ENCODE measurements at places on chromosomes 1 and 21.

- DNase-seq, result no peak
These were observed 9.8 kb downstream of the PAX7 start for GRCh38 chr1:18640228-18641004.

DNA sequence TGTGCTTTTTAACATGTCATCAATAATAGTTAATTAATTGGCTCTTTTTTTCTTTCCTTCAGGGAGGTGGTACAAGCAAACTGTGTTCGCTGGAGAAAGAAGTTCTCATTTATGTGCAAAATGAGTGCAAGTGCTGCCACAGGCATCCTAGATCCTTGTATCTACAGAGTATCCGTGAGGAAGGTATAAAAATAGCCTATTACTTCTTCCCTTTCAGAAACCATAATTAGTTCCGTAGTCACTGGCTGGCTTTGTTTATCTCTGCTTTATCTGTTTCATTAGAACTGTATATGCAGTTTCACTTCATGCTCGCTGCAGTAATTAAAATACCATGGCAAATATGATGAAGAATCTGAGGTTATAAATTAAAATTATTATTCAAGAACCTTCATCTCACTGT is 40.6 kb downstream of the EEIG2 start:
- DNase-seq, result no peak

DNA sequence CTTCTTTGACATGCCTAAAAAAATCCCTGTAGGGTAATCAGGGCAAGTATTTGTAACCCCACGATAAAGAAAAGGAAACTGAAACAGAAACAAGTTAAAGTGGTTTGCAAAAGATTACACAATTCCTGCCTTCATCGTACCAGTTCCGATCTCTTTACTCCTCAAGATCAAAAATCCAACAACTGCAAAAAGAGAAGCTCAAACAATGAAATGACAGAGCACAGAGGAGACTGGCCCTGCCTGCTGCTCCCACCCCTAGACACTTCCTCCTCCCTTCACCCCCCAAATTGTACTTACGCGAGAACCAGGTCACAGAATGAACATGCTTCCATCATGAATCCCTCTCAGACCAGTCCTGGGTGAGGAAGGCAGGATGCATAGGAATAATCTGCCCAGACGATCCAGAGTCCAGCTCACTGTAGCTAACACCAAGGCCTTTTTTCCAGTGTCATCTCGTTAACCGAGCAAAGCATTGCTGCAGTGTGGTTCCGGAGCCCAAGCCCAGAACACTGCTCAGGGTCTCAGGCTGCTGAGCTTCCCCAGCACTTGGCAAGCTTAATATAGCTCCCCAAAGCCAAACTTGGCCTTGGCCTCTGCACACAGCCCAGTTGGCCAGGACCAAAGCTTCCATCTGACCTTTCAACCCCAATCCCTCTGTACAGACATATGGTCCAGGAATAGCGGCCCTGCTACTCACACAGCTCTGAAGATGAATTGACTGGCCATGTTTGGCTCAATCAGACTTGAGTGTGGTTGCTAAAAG is 20.3 kb downstream of the RXRG start:
- no peak for DNase-seq

- no peak for DNase-seq
These were observed 11.3 kb upstream of the CTSE start for GRCh38 chr1:206035027-206035426.

GRCh38 chr1:14220811-14221210 is 377.7 kb upstream of the KAZN start:
- no peak for DNase-seq

DNA sequence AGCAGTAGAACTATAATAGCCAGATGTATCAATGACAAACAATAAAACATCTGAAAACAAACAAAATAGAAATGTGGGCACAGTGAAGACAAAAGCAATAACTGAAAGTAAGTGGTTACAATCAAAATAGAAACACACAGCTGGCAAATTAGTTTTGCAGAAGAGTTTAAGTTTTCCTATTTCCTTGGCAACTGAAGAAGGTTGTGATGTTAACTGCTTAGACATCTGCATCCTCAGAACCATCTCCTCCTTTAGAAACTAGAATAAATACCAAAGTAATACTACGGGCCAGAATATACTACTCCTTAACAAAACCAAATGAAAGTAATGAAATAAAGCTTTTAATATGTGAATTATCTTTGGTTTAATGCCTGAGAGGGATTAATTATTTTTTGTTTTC is 605.5 kb downstream of the LTN1 start:
- no peak for DNase-seq
